Breast epithelium (tissue), 4 donors: ENCODE measurements at places on chromosomes 6 and 20.
A peak's percentile ranks its signal among the peaks of the same experiment; 100 is the strongest.

DNA sequence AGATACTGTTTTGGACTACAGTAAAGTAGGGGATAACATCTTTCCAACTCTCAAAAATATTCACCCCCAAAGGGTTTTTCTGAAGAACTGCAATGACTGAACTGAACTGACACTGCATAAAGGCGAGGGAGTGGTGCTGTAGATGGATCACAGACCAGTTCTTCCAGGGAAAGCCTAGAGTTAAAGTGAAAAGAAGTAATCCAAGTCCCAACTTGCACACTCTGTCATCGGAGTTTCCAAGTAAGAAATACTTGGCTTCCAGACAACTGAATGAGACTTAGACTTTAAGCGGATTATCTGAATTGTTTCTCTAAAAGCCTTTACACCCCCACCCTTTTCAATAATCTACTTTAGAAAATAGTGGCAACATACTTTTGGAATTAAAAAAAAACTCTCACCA lies 134.1 kb upstream of the PREP start:
- no peak for DNase-seq

GRCh38 chr20:64146936-64147477 lies 17.2 kb upstream of the MYT1 start:
- no peak for DNase-seq

DNA sequence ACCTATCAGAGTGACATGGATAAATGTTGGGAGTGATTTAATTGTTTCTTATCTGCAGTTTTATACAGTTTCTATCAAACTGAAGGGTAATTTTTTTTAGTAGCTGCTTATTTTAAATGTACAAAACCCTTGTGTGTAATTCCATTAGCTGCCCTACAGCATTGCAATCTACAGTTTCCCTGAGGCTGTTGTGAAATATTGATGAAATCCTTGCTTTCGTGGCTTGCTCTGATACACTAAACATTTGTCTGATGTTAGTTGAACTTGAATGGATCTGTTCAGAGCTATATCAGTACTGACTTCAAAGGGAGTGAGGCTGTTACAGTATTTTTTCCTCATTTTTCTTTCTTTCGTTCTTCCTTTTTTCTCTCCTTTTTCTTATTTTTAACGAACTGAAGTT lies 255.4 kb downstream of the TSHZ2 start:
- no peak for DNase-seq

DNA sequence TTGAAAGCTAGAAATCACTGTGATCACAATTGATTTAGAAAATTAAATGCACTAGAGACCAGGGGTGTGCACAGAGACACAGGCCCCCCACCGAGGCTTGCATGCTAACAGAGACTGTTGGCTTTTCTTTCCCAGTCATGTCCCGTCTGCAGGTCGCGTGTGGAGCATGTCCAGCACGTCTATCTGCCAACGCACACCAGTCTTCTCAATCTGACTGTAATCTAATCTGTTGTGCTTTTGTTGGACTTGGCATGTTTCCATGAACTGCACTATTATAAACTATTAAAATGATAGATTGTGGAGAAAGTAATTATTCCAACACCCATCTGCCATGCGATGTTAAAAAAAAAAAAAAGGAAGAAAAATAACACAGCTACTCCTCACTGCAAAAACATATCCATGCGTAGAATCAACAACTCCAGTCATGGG lies 17.7 kb downstream of the MYLIP start:
- DNase-seq = no peak

GRCh38 chr20:56574531-56575142 lies 41.6 kb downstream of the FAM209B start:
- DNase-seq = no peak

DNA sequence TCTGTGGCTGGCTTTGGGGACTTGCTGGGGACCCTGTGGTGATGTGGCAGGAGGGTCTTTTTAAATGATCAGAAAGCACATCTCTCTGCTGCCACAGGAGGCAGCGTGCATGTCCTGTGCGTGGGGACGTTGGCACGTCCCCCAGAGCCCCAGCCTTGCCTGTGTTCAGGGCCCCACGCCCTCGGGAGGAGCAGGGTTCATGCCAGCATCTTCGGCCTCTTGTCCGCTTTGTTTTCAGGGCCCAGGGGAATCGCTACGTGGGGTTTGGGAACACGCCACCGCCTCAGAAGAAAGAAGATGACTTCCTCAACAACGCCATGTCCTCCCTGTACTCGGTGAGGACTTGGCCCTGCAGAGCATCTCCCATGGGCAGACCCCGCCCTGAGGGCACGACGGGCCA lies 6.0 kb downstream of the ARFGAP1 start:
- DNase-seq = no peak

DNA sequence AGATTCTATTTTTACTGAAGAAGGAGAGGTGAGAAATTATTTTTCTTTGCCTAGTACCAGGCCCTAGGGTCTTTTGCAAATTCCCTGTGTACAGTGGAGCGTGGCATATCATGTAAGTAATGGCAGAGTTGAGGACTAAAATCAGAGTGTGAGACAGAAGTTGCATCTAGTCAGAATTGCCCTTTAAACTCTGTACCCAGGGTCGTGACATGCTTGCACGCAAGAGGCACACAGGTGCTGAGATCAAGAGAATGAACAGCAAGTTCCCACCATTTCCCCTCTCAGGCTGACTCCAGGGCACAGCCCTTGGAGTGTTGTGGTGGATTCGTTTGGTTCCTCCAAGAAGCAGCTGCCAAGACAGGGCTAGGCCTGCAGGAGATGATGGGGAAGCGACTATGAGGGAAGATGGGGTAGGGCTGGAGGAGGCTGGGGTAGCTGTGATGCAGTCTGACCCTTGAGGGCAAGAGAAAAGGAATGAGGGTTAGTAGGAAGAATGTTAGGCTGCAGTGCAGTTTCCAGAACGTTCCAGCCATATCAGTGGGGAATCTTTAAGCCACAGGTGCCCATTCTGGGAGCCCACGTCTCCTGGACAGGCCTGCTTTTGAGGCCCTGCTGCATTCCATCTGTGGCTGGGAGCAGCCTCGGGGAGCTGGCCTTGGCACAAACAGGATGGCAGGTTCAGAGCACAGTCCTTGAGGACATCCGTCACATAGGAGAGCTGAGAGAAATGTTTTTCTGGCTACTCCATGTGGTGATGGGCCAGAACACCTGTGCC lies 6.9 kb downstream of the NELFCD start:
- peak; percentile 82 for DNase-seq

DNA sequence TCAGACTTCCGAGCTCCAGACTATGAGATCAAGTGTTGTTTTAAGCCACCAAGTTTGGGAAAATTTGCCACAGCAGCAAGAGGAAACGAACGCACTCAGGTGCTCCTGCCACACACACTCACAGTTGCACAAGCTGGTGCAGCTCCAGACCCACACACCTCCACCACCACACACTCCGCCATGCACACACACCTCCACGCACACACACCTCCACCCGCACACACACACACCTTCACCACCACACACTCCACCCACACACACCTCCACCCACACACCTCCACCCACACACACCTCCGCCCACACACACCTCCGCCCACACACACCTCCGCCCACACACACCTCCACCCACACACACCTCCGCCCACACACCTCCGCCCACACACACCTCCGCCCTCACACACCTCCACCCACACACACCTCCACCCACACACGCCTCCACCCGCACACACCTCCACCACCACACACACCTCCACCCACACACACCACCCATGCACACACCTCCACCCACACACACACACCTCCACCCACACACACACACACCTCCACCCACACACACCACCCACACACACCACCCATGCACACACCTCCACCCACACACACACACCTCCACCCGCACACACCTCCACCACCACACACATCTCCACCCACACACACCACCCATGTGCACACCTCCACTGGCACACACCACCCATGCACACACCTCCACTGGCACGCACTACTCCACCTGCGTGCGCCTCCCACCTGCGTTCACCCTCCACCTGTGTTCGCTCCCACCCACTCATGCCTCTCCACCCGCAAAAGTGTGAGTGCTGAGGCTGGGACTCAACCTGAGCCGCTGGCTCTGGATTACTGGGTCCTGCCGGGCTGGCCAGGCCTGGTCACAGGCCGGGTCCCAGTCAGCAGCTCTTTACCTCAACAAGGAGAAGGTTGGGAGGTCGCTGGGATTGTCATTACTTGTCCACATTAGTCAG lies 175.6 kb downstream of the BMP7 start:
- no peak for DNase-seq

DNA sequence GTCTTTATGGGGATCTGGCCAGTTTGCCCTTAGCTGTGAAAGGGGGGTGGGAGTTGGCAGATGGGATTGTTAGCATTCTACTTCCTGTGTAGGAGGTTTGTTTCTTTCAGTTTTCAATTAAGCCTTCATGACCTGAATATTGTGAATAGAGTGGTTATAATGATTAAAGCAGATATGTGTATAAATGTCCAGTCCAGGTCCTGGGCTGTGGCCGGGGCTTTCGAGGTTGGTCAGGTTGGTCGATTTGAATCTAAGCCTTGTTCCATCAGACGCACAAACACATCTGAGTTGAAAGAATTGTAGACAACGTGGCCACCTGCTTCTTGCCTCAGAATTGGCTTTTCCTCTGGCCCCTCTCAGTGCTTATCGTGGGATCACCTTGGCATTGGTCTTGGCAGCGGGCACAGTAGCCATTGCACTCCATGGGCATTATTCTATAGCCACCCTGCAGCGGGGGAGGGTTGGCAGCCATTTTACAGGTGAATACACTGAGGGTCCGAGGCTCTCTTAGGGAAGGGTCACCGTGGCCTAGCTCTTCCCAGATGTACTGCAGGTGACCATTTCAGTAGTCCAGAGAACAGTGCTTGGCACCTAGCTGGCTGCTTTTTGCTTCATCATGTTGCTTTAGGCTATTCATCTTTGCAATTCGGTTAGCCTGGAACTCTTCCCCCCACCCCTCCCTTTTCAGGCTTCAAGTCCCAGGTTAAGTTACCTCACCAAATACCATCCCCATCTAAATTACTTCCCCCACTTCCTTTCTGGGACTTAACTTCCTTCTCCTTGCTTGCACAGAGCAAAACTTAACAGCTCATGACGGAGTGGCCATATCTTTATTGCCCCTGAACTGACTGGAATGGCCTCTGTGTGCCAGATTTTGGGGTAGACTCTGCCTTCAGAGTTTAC lies 1.1 kb downstream of the RNF114 start:
- DNase-seq = no peak

- no peak for DNase-seq
These were observed 158.5 kb upstream of the ADGRB3 start for GRCh38 chr6:68476611-68477010.

GRCh38 chr6:157045831-157046454 lies 268.8 kb downstream of the ARID1B start:
- no peak for DNase-seq

GRCh38 chr20:9163995-9164394 lies 95.1 kb downstream of the PLCB4 start:
- DNase-seq = no peak

GRCh38 chr6:130019326-130020072 lies 1.1 kb downstream of the L3MBTL3 start:
- no peak for DNase-seq

- no peak for DNase-seq
These were observed 7.9 kb downstream of the TMEM63B start for GRCh38 chr6:44135173-44135758.

- no peak for DNase-seq
These were observed 70.2 kb upstream of the BEND3 start for GRCh38 chr6:107185391-107185970.

GRCh38 chr6:170091639-170092579 lies 199.0 kb downstream of the DLL1 start:
- no peak for DNase-seq

DNA sequence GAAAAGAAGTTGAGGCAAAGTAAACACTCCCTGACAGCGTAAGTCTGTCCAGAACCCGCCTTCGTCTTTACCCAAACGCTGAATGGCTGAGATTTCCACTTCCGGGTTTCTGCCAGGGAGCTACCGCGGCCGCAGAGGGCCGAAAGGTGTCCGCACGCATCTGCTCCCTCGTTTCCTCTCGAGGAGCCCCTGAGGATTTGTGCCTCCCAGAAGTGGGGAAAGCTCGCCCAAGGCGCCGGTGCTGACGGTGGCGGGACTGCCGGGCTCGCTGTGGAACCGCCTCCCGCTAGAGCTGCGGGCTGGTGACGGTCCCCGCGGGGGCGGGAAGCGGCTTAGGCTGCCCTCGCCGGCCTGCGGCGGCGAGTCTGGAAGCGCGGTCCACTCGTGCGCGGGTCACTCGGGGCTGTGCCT lies 1760.2 kb upstream of the DEFB115 start:
- no peak for DNase-seq

DNA sequence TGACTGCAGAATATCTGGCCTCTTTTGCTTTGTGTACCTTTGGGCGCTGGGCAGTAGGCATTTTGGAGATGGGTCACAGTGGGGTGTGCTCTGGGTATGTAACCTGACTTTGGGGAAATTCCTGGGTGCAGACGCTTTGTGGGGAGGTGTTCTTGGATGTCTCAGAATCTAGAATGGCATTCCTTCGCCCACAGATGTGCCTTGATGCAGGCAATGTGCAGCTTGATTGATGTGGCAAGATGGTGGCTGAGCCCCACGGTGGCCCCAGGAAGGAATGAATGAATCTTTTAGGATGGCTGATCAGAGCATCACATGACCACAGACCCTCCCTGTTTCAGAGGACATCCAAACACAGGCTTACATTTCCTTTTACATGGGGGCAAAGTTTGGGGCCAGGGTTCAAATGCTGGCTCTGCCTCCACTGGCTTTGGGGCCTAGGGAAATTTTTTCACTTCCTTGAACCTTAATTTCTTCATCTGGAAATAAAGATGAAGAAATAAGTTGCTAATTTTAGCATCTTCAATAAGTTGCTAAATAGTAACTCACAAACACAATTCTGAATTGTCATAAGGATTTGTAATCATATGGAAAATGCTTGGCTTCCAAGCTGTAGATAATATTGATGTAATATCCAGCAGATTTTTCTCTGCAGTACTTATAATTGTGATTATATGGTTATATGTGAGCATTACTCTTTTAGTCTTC lies 5.6 kb downstream of the PPP1R16B start:
- DNase-seq = no peak

- DNase-seq = no peak
These were observed 112.3 kb downstream of the TSHZ2 start for GRCh38 chr20:53084408-53084997.

- DNase-seq = no peak
These were observed 2.9 kb downstream of the STX11 start for GRCh38 chr6:144153260-144153659.

GRCh38 chr6:74715355-74716085 lies 490.3 kb downstream of the COL12A1 start:
- DNase-seq = no peak

GRCh38 chr6:130968476-130968875 lies 94.6 kb downstream of the EPB41L2 start:
- no peak for DNase-seq

DNA sequence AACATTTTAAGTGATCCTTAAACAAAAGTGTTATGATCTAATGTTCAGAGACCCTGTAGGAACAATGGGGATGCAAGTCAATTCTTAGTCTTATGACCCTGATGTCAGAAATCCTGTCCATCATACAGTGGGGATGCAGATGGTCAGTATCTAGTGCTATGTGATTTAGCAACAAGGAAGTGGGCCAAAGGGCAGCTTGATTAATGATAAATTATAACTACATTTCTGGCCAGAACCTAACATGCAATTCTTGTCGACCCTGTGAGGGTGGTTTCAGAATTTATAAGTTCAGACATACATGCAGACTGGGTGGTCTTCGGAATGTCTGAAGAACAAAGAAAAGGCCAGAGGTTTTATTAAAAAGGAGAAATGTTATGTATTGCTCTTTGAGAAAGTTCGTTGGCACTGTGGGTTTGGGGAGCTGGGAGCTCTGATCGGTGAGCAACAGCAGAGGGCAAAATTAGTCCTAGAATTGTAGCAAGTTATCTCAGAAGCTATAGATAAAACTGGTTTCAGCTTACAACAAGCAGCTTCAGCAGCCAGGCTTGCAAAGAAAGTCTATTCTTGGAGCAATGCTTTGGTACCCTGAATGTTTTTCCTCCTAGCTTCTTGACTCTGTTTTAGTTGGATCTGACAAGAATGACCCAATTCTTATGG lies 50.8 kb downstream of the RPF2 start:
- no peak for DNase-seq
